ENCODE measurements at places on chromosomes 7 and 10.

DNA sequence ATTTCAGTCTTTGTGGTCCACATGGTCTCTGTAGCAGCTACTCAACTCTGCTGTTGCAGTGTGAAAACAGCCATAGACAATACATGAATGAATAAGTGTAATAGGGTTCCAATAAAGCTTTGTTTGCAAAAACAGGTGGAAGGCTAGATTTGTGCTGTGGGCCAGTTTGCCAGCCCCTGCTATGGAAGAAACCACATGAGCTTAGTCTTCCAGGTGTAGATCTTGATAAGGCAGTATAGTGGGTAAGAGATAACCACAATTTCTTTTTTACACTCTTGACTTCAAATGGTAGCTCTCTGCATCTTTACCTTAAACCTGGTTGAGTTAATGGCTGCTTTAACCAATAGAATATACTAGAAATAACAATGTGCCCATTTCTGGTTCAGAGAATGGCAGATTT, 135.0 kb upstream of the PALS2 start:
- no peak for DNase-seq

DNA sequence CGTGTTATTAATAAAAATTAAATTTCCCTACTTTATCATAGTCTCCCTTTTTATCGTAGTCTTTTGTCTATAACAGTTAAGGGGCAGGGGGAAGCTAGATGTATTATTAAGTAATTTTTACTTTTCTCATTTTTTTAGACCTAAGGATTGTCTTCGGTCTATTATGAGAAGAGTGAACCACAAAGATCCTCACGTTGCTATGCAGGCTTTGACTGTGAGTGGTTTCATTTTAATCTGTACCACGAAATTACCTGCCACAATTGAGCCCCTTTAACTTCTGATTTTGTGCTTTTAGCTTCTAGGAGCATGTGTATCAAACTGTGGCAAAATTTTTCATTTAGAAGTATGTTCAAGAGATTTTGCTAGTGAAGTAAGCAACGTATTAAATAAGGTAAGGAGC, 40.6 kb downstream of the STAM start:
- DNase-seq: no peak

DNA sequence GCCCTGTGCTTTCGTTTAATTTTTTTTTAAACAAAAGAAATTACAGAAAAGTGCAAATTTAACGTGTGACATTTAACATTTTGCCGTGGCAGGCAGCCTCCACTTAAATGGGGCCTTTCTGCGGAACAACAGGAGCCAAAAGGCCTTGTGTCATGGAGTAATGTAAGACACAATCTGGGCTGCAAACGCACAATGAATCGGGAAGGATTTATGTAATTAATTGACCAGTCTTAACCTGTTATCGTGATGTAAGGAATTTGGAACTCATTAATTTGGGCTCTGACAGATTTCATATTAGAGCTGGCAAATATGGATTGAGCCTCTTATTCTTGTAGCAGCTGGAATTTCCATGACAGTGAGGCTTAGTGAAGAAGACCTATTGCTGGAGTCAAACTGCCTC, 86.4 kb downstream of the SNX10 start:
- DNase-seq: no peak

DNA sequence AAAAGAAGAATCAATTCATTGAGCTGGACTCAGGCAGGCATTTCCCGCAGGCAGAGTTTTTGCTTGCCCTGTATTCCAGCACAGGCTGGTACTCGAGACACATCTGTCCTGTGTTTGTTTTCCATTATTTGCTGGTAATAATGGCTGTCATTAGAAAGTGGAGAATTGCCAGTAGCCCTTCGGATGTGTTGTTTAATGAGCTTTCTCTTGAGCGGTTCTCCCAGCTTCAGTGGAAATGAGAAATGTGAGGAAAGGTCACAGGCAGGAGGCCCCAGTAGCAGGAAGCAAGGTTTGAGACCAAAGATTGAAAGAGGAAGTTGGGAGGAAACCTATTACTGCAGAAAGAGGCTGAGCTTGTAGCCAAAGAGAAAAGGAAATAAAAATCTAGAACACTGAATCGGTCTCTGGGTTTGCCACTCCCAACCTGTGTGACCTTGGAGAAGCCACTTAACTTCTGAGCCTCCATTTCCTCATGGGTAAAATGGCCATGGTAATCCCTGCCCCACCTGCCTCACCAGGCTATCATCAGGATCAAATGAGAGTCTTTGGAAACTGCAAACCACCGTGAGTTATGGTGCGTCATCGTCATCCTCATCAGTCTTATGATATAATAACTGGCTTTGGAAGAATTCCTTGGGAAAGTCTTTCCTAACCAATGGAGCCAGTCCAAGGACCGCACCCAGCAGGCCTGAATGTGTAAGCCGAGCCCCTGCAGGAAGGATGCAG, 67.7 kb downstream of the TACR2 start:
- peak; percentile 97 for DNase-seq

DNA sequence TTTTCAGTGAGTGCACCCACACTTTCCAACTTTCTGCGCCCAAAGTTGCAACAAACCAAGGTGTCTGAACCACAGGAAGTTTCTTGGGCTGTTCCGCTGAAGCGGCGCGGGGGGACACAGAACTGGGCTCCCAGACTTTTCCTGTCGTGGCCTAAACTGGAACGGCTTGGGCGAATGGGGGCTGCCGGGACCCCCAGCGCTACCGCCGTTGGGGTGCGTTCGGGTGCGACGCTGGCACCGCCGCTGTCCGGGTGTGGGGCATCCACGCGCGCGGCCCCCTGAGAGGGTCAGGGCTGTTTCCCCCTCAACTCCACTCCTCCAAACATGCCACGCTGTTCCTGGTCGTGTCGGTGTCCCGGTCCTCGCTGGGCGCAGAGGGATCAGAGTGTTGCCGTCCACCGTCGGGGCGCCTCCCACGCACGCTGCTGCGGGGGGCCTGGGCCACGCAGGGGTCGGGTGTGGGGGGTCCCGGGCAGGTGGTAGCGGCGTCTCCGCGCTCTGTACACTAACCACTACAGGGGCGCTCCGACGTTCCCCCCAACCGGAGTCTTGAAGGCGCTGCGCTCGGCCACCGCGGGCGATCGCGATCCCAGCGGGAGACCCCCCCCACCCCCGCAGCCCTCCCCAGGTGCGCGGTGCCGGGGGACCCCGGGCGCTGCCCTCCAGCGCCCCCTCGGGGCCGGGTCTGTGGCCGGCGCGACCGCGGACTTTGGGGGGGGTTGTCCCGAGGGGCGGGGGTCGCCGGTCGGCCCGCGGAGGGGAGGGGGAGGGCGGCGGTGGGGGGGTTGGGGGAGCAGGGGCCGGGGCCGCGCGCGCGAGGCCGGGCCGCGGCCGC, 2.2 kb upstream of the CUX1 start:
- peak; percentile 50 for DNase-seq

DNA sequence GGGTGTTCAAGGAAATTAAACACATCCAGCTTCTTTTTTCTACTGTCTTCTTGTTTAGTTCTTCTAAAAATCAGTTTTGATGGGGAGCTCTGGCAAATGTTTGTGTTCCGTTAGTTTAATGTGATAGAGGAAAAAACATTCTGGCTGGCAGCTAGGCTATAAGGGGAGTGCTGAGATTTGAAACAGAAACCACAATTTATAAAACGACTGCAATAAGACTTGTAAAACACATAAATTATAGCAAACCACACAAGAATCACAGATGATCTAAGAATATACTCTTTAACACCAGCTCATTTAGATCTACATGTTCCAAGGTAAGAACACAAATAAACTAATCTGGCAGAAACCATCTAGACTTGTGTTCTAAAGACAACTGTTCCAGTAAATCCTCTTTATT, 425.5 kb downstream of the CNTNAP2 start:
- DNase-seq: no peak

GRCh38 chr10:15719899-15720634, at the start of gene ITGA8:
ITGA8 (minus strand) TSS chr10:15719922; CDS start chr10:15719771, 151 bp downstream.
- no peak for DNase-seq

DNA sequence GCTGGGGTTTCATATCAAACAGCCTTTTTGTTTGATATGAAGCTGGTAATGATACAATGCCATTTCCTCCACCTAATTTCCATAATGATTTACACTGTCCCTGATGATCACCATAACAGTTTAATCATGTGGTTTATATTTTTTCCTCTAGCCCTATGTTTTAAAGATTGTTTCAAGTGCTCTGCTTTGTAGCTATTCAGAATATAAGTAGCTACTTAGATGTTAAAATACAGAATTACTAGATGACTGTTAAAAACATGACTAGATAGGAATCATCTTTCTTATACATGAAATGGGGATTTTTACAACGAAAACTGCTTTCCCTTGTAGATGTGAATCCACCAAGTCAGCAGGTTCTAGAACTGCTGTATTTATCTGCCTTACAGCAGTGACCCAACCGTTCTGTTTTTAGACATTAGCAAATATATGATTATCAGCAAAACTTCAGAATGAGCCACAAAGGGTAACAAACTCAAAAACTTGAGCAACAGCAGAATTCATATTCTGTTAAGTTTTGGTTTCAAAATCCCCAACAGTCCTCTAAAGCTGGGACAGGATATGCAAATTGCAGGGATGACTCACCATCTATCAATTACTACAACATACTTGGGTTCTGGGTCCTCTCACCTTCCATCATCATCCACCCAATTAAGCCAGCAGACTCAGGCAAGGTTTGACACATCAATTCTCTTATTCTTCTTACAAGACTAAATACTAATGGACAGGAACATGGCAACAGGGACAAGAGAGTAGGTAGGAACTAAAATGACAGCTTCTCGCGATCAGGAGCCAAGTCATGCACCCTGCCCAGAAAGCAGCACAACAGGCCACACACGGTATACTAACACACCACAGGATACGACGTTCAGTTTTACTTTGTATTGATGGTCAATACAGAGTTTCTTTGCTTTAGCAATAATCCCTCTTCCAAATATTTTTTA, 83.9 kb downstream of the PIP4K2A start:
- DNase-seq: peak; percentile 84

DNA sequence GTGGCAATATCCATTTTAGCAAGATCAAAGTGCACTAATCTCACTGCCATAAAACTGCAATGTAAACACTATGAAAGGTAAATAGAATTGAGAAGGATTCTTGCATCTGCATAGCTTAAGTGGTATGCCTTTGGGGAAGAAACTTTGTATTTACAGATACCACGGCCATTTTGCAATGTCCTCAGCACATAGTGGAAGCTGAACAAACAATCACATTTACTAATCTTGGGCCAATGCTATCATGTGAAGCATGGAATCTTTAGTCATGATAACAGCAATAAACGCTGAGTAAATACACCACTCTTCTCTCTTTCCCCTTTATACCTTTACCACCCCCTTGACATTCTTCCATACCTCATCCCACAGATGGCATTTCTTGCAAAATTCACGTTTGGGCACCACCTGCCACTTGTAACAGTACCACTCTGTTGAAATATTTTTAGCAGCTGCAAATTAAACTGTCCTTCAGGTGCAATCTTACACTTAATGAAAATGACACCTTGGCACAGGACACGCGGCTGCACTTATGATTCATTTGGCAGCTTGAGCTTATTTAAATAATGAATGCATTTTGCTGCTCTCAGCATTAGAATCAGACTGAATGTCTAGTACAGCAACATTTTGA, 171.8 kb downstream of the SEMA3A start:
- DNase-seq: peak; percentile 42

- peak; percentile 82 for DNase-seq
These were observed 564.6 kb downstream of the KCNMA1 start for GRCh38 chr10:77072836-77073662.

DNA sequence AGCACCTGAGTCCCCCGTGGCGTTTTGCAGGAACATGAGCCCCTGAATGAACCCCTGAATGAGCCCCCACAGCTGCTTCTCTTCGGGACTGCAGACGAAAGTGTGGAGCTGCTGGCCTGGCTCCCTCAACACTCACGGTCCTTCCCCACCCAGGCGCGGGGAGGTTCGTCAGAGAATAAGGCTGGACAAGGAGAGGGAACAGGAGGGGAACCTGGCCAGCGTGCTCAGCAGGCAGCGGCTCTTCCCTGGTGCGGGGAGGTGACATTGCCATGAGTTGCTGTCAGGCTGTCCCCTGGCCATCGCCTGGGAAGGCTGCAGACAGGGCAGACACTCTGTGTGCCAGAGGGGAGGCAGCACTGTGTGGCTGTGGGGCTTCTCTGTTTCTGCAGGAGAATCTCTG, 80.9 kb upstream of the SHH start:
- no peak for DNase-seq

DNA sequence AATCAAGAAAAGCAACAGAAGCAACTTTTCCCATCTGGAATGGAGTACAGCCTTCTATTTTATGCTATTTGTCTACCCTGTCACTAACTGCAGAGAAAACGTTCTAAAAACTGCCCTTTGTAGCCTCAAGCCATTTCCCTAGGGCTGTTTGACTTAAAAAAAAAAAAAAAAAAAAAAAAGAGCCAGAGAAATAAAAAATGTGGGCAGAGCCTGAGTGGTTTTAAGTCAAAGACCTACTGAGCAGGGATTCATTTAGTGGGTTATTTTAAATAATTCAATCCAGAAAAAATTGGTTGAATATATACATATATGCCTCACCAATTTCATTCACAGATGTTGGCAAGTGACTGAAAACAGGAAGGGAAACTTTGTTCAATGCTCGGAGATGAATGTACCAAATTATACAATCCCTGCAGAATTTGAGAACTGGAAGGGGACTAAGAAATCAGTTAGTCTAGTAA, 75.2 kb downstream of the PPP1R3C start:
- no peak for DNase-seq

DNA sequence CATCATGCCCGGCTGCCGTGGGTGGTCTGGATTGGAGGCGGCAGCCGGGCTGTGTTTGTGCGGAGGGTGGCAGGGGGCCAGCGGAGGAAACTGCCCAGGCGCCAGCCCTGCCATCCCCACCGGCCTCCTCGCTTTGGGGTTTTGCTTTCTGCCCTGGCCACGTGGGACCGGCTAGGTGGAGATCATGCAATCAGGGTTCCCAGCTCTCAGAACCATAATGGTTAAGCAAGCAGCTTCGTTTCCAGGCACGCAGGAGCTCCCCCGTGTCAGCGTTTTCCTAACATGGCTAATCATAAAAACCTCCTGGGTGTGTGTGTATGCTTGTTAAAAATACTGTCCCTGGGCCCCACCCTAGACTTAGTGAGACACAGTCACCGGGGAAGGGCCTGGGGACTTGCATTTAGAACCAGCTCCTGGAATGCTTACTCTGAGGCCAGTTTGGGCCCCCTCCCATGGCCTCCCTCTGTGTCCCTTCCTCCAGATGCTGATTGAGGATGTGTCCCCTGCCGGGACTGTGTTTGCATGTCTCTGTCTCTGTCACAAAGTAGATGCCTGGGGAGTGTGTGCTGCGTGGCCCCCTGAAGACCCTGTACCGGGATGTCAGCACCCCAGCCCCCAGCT, 119.3 kb downstream of the CUX1 start:
- peak; percentile 92 for DNase-seq

- peak; percentile 68 for DNase-seq
These were observed 69.1 kb upstream of the MXI1 start for GRCh38 chr10:110138197-110138812.

GRCh38 chr7:11319491-11320274, 346.0 kb downstream of the PHF14 start:
- no peak for DNase-seq

DNA sequence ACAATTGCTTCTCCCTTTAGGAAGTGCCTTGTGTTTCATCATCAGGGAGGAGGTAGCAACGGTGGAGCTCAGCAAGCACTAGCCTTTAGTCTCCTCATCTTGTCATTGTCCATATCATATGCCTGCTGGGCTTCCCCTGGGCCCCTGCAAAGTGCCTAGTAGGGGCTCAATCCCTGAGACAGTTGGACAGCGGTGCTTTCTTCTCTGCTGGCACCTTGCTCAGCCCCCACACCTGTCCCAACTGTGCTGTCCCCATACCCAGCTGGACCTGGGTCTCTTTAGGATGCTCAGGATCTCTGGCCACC, 5.5 kb downstream of the SMARCD3 start:
- no peak for DNase-seq

GRCh38 chr7:7201578-7202374, 19.4 kb downstream of the C1GALT1 start:
- no peak for DNase-seq

Data from fibroblast of villous mesenchyme (primary cell).